Thymus (tissue), 14 donors: ENCODE measurements at places on chromosomes 1 and 21.

GRCh38 chr1:109239409-109240068, 9.8 kb upstream of the CELSR2 start:
- DNase-seq, result no peak

DNA sequence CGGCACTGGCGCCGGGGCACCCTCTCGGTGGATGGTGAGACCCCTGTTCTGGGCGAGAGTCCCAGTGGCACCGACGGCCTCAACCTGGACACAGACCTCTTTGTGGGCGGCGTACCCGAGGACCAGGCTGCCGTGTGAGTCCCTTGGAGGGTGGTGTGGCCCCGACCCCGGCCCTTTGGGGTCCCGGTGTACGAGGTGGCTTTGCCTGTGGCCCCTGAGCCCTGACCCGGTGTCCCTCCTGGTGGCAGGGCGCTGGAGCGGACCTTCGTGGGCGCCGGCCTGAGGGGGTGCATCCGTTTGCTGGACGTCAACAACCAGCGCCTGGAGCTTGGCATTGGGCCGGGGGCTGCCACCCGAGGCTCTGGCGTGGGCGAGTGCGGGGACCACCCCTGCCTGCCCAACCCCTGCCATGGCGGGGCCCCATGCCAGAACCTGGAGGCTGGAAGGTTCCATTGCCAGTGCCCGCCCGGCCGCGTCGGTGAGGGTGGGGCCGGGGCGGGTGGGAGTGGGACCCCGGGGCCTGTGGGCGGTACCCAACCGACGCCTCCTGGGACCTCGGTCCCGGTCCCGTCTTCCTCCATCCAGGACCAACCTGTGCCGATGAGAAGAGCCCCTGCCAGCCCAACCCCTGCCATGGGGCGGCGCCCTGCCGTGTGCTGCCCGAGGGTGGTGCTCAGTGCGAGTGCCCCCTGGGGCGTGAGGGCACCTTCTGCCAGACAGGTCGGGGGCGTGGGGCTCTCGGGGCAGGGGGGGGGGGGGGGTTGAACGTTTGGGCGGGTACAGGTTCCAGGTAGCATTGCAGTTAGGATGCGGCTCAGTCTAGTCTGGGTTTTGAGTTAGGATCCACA, 24.6 kb downstream of the RNF223 start:
- DNase-seq, result no peak

DNA sequence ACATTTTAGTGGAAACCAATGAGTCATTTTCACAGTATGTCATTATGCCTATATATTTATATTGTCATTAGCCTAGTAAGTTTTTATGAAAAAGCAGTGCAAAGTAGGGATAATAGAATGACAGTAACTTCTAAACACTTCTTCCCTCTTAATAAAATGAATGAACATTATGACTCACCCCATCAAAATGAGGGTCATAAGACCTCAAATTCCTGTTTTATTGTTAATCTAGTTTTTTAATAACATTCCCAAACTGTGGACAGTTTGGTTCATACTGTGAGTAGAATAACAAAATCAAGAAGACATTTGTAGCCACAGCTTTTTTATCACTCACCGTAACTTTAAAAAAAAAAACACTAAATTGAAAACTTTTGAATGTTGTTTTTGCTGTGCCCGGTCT, 160.5 kb downstream of the LRRC40 start:
- DNase-seq, result no peak

GRCh38 chr1:177137814-177138213, 26.7 kb downstream of the ASTN1 start:
- DNase-seq, result no peak

DNA sequence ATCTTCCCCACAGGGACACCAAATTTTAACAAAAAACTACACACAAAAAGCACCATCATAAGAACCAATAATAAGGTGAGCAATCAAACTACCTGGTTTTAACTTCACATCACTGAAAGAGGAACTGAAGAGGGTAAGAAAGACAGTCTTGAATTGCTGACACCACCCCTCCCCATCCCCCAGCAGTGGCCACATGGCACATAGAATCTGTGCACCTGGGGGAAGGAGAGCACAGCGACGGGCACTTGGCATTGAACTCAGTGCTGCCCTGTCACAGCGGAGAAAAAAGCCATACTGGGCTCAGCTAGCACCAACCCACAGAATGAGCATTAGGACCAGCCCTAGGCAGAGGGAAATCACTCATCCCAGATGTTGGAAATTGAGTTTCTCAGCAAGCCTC, 640.0 kb upstream of the ADGRL2 start:
- DNase-seq, result no peak

GRCh38 chr1:33633019-33633801, 160.8 kb downstream of the ZSCAN20 start:
- peak; percentile 60 for DNase-seq

DNA sequence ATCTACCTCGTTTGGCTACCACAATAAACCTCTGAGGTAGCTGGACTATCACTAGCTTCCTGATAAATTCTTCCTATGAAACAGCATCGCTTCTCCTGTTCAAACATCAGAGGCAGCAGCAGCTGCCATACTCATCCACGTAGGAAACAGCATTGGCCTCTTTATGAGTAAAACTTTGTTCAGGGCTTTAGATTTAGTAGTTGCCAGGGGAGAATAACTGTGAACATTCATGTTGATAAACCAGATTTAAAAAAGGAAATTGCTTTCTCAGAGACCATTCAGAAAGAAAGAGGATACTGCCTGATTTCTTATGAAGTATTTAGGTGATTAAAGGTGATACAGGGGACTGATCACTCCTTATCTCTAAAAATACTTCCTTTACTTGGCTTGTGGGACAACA, 7.2 kb downstream of the CEP170 start:
- no peak for DNase-seq
